ENCODE measurements at places on chromosomes 3 and 15.

DNA sequence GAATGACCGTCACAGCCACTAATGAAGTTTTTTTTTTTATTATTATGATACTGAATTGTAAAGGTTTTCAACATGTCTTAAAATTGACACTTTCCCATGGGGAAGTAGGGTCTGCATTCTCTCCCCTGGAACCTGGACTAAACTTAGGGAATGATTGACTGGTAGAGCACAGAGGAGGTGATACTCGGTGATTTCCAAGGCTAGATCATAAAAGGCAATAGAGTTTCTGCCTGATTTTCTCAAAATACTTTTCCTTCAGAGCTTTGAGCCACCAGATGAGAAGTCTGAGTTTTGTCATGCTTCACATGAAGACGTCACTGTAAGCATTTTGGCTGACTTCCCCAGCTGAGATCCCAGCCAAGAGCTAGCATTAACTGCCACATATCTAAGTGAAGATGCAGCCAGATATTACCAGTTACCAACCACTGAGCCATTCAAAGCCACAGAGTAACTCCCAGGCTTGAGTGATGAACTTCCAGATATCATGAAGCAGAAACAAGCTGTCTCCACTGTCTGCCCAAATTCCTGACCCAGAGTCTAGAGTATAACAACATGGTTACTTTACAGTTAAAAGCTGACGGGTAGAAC lies 105.8 kb downstream of the LSAMP start:
- no peak for DNase-seq

DNA sequence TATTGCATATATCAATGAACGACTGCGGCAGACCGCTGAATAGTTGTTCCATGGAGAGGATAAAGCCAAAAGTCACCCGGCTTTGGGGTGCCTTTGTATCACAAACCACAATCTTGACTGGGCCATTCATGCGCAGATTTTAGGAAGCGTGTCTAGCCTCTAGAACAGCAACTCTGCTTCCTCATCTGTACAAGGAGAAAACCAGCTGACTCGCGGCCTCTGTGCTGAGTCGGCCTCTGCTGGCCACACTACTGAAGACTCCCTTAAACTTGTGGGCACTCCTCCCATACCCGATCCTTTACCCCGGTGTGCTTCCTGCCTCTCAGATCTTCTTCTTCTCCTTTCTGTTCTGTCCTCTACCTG lies 872 bp downstream of the DLEC1 start:
- DNase-seq = peak; percentile 34

DNA sequence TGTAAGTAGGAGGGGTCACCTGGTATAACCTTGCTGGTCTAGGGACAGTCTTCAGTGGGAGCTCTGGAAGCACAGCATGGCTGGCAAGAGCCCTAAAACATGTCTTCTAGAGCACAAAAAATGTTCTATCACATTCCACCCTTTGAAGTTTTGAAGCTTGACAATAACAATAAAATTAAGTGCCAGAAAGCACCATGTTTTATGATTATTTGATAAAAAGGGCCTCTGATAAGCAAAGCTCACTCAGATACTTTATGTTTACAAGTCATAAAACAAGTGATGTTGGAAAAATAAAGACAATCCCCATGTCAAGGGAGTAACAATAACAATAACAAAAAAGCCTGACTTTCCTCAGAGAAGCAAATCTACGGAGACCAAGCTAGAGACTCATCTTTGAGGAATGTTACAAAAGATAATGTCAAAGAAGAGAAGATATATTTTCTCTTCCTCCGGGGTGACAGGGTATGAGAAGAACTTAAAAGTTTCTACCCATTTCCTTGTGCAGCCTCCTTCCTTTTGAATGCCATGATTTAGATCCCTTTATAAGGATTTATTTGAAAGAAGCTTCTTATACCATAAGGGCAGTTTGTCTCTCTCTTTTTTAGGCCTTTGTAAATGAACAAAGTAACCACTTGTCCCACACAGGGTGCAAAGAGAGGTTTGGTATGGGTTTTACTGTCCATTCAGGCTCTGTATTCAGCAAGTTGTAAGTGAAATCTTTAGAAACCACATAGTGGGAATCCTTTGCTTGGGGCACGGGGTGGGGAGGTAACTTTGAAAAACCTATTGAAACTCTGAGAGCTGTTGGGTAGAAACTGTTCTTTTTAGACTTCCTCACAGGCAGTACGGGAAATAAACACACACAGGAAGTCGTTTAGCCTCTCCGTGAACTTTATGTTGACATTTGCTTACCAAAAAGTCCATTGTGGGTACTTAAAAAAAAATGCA lies 109.6 kb upstream of the RBMS3 start:
- DNase-seq = no peak

- DNase-seq = no peak
These were observed 30.1 kb downstream of the POPDC2 start for GRCh38 chr3:119630128-119630879.

- DNase-seq = no peak
These were observed 309.4 kb upstream of the SOX2 start for GRCh38 chr3:181402347-181402746.

DNA sequence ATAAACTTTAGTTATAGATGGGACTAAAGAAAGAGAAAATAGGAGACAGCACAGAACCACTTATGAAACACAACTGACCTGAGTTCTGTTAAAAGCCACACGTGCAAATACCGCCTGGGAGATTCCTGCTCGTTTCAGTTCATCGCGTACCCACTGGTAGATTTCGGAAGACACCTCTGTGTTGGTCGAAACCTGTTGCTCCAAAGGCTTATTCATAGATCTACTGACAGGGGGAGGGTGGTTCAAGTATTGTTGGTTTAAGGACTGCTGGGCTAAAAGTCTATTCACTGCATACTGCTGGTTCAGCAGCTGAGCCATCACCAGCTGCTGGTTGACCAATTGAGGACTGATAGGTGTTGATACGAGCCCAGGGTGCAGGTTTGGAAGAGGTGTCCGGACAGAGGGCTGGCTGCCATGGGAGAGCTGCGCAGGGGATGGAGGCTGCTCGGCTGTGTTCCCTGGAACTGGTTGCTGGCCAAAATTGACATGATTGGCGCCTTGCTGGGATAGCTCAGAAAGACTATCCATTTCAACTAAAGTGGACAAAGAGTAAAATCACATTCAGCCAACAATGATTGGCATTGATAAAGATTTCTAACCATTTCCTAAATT lies 30.6 kb downstream of the SATB1 start:
- no peak for DNase-seq

DNA sequence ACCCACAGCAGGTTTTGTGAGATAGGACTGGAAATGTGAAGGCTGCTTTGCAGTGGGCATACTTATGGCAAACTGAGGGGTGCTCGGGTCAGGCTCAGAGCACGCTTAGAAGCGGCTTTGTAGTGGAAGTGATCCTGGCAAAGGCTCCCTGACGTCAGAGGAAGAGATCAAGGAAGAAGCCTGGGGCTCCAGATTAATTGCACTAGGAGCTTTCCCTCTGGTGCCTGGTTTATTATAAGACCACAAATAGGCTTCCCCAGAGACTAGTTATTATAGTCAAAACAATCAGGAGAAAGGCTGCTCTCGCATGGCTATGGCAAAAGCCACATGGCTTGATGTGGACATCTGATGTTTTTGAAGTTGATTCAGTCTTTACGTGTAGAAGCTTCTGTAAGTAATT lies 515.1 kb downstream of the GABRG3 start:
- DNase-seq = no peak

DNA sequence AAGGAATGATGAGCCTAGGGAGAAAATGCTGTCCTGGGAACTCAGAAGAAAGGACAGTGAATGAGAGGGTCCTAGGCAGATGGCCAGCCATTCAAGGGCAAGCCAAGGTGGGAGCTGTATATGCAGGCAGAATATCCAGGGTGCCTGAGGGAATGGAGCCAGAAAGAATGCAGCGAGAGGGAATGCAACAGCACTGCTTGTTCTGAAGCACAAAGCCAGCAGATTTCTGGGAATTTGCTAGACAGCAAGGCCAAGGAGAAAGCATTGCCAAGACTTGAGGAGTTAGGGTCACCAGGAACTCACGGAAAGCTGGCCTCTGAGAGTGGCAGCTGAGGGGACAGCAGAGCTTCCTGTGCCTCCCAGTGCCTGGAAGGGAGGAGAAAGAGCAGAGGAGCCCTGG lies 200.6 kb downstream of the MYRIP start:
- no peak for DNase-seq
